IPS DF 6.9 (cell line): ENCODE measurements at places on chromosomes 11 and 22.

GRCh38 chr11:42490506-42490905 is 821.3 kb upstream of the API5 start:
- DNase-seq: no peak

GRCh38 chr11:36008584-36008983 is 64.7 kb downstream of the LDLRAD3 start:
- no peak for DNase-seq

DNA sequence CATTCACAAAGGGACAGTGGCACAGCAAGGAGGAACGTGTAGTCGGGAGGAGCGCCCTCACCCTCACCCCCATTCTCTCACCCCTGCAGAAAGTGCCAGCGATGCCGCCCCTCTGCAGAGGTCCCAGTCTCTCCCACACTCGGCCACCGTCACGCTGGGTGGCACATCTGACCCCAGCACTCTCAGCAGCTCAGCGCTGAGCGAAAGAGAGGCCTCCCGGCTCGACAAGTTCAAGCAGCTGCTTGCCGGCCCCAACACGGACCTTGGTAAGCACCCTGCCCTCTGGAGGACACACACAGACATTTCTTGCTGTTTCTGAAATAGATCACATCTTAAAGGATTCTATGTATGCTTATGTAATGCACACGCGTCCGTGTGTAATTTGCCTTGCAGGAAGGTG is 34.9 kb downstream of the TBC1D22A start:
- DNase-seq: no peak

DNA sequence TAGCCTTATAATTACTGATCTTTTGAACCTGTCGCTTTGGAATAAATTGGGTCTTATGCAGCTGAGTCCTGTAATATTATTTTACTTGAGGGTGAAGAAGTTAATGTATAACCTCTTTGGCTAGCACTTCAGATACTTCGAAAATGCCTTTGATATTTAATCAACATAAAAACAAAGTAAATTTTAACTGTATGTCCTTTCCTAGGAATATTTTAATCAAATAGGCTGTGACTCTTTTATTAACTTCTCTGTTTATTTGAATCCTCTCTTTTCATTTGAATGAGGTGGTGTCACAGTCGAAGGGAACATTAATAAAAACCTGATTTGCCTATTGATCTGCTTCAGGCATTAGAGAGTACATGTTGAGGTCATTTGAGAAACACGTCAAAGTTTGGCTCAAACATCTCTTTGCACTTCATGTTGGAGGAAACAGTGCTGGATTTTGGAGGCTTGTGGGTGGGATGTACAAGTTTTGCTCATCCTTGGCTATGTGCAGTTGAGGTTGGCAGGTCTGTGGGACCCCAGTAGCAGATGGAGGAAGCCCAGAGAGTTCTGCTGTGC is 143.6 kb downstream of the NCAM1 start:
- no peak for DNase-seq

DNA sequence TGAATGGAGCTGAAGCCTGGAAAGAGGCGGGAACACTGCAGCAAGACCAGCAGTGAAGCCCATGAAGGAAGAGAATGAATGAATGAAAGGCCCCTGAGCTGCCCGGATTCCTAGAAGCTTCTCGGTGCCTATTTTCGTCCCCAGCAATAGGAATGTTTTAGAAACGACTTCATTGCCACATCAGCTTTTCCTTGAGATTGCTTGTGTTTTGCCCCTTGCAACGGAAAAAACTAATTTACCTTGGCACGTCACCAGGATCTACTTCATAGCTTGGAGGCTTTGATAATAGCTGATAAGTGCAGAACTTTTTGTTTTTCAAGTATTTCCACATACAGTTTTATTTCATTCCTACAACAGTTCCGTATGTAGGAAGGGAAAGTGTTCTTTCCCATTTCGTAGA is 248.9 kb upstream of the NARS2 start:
- DNase-seq: no peak

DNA sequence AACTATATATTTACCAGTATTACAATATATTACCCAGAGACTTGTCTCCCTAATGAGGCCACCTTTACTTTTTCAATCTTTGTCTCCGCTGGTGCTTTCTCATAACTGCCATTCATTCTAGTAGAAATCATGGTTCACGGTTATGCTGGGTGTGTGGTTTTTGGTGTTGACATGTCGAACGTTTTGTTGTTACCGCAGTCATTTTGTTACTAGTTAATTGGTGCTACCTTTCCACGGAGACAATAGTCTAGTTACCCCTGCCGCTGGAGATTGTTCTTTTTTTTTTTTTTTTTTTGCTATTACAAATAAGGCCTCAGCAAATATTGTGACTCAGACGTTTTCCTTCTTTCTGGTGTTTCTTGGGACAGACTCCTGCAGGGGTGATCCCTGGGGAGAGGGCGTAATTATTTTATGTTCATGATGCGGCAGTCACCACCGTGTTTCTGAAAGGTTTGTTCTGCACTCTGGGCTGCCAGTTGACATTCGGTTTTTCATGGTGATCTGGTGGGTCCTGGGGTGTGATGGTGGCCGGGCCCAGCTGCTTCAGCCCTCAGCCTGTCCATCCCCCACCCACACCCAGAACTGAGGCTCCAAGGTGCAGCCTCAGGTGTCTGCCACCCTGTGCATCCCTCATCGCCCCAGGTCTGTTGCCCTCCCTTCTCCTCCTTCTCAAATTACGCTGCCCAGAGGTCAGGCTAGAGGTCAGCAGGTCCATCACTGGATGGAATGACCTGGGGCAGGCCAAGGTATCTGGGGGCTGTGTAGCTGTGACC is 28.6 kb downstream of the LRP5 start:
- no peak for DNase-seq

DNA sequence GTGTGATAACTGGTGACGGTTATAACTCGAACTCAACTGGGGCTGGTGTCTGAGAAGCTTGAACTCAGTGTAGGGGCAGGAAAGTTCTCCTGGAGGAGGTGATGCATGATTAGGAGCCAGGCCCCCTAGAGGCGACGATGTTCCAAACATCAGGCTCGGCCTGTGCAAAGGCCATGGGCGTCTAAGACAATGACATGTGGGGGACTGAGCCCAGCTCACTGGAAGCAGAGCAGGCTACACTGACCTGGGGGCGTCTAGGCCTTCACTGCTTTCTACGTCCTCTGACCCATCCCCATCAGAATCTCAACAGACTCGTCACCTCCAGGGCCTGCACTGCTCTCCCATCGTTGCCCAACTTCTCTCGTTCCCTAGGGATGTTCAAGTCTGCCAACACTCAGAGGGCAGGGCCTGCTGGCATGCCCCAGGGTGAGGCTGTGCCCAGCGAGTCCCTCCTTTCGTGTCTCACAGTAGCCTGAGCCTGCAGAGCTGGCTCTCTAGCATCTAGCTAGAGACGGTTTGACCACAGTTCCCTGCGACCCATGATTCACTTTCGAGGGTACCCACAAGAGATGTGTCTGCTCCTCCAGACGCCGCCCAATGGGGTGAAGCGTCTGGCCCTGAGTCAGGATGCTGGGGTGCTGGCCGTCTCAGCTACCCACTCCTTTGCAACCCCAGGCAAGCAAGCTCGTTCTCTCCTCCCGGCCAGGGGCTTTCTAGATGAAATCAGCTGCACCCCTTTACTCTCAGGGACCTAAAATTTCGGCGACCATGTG is 1.1 kb upstream of the ATG16L2 start:
- no peak for DNase-seq

DNA sequence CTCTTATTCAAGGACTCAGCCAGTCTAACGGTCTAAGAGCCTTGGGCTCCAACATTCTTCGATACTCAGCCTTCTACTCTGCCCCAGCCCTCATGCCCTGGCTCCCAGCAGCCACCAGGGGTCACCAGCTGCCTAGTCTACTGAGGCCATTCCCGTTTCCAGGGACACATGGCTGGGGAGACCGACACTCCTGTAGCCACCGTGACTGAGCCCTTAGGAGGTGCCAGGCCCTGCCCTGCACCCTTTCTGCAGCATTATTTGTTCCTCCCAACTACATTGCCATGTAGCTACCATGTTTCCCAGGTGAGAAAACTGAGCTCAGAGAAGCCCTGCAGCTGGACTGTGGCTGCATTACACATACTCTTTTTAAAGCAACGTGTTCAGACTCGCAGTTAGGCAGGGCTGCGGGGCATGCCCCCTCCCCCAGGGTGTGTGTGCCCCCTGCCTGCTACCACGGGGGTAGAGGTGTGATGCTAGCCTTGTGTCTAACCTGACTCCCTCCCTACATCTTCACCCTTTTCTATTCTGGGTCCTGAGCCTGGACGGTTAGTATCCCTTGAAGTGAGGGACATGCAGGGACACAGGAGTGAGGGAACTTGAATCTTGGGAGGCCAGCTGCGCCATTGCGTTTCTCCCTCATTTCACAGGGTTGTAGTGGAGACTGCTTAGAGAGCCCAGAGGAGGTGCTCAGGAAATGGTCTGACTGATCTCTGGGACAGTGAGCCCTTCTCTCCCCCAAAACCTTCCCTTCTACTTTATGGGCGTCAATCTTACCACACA is 17.5 kb downstream of the ATG16L2 start:
- DNase-seq: peak; percentile 84

GRCh38 chr11:112292785-112293407 is 32.2 kb upstream of the PLET1 start:
- no peak for DNase-seq
